Activated T-helper 9 cell treated with anti-CD3 and anti-CD28 coated beads, Interleukin-2, amount 50 U/mL, for 16 hours (primary cell): ENCODE measurements at places on chromosomes 11 and 22.

GRCh38 chr11:10309163-10310093 lies 4.6 kb downstream of the ADM start:
- DNase-seq, result no peak

GRCh38 chr11:18001191-18001590 lies 11.7 kb downstream of the SERGEF start:
- no peak for DNase-seq

GRCh38 chr11:90803831-90804230 lies 581.0 kb upstream of the CHORDC1 start:
- no peak for DNase-seq

- peak; percentile 53 for DNase-seq
These were observed 28.6 kb downstream of the PTPRJ start for GRCh38 chr11:48008951-48009270.

DNA sequence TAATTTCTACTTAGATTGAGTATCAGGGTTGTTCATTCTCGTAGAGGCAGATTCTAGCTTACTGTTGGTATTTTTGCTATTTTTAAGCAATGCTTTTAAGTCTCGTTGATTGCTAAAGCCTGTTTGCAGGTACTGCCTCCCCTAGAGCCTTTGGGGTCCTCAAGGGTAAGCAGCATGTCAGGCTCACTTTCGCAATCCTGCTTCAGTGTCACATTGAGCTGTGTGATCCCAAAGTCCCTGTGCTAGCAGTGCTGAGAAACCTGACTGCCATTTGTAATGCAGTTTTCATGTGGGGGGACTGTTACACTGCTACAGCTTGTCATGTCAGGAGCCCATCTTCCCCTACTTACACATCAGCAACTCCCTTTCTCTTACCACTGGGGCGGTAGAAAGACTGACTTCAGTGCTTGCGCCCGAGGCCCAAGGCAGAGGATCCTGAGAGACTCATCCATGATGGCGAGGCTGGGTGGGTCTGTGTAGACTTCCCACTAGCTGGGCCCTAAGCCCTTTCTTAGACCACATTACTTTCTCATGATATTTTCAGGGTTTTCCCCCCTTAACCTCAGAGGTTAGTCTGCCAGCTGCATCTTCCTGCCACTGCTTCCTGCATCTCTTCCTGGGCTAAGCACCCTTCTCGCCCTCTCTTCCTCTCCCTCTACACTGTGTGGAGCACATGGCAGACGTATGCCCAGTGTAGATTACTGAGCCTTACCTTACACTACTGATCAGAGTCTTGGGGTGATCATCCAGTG lies 40.8 kb upstream of the ST14 start:
- no peak for DNase-seq

- no peak for DNase-seq
These were observed 49.1 kb upstream of the CAPRIN1 start for GRCh38 chr11:34002420-34002819.

DNA sequence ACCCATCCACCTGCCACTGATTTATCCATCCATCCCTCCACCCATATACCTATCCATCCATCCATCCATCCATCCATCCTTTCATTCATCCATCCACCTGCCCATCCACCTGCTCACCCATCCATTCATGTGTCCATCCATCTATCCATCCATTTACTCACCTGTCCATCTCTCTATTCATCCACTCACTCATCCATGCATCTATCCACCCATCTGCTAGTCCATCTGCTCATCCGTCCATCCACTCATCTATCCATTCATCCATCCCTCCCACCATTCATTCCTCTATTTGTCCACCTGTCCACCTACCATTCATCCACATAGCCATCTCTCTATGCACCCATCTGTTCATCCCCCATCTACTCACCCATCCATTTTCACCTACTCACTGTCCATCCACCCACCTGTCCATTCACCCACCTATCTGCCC lies 48.6 kb upstream of the CCDC188 start:
- no peak for DNase-seq

- no peak for DNase-seq
These were observed 15.9 kb upstream of the GRAMD4 start for GRCh38 chr22:46604306-46604690.

DNA sequence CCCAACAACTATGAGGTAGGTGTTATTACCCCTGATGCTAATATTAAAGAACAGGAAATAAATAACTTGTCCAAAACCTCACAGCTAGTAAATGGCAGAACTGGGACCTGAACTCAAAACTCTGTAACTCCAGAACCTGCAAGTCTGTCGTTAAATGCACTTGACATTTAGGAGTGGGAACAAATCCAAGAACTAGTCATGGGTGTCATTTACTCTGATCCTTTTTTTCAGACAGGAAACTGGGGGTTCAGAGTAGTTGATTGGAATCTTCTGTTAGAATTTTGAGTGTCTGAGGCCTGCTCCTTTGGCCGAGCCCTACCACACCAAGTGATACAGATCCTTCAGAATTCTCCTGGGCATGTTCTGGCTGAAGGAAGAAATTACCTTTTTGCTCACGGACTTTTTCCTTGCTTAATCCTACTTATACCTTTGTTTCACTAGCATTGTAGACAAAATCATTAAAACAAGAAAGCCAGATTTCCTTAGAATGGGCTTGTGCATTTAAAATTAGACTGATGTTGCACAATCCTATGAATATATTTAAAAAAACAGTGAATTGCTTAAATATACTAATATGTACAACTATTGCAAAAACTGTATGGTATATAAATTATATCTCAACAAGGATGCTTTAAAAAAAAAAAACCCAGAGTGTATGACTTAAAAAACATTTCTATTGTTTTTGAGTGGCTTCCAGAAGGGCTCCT lies 1.4 kb upstream of the YAP1 start:
- no peak for DNase-seq

GRCh38 chr11:45659031-45659817 lies 6.2 kb downstream of the CHST1 start:
- no peak for DNase-seq

DNA sequence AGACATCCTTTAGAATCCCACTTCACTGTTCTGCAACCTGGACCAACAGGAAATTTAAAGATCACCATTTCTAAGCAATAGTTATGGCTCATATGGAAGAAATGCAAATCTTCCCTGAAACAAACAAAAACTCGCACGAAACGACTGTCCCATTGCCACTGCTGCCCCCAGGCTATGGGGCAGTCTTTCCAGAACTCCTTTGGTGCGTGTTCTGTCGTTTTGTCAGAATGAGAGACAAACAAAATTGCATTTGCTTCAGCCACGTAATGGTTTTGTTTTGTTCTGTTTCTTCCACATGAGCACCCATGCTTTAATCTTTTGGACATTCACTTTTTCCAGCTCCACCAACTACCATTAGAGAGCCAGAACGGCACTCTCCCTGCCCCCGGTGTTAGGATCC lies 10.8 kb upstream of the FBLN1 start:
- no peak for DNase-seq

GRCh38 chr22:21622919-21623647 lies 6.7 kb downstream of the YDJC start:
- DNase-seq, result no peak

DNA sequence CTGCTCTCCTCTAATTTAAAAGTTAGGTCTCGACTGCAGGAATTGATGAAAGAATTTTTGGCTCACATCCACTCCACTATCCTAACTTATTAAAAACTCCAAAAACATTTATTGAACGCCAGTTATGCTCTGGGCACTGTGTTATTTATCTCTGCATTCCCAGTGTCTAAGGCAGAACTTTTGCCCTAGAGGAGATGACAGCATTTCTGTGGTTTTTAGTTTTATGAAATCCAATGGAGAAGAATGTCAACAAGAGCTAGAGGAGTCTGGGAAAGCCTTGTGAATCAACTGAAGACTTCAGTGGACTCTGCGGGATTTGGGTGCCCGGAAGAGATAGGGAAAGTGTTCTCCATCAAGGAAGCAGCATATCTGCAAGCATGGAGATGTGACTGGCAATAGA lies 217.0 kb upstream of the PGR start:
- no peak for DNase-seq

DNA sequence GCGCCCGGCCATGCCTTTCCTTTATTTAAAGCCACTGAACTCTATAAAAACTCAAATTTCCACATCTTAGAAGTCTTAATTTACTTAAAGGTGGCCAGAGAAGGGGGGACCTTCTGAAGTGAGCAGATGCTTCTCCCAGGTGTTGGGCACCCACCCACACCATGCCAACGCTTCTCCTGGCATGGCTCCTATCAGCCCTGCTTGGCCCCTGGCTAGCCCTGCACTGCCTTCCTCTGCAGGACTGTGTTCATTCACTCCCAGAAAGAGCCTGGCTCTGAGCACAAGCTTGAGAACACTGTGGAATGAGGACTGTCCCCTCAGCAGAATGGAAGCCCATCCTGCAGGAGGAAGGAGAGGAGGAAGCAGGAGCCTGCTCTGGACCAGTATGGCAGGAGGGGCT lies 34.6 kb upstream of the ARFGAP3 start:
- no peak for DNase-seq

DNA sequence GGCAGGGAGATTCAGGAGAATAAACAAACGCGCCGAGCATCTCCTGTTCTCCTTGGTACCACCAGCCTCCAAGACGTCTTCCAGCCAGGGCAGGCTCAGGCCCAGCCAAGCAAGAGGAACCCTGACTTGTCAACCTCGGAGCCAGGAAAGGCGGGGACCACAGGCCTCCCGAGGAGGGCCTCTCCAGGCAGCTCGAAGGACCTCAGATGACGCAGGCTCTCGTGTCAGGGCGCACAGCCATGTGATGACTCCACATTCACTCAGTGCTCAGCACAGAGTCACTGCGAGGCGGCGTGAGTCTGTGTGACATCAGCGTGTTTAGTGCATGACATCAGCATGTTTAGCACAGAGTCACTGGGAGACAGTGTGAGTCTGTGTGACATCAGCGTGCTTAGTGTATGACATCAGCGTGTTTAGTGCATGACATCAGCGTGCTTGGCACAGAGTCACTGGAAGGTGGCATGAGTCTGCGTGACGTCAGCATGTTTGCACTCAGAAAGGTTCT lies 241.4 kb downstream of the BRD1 start:
- DNase-seq, result no peak

DNA sequence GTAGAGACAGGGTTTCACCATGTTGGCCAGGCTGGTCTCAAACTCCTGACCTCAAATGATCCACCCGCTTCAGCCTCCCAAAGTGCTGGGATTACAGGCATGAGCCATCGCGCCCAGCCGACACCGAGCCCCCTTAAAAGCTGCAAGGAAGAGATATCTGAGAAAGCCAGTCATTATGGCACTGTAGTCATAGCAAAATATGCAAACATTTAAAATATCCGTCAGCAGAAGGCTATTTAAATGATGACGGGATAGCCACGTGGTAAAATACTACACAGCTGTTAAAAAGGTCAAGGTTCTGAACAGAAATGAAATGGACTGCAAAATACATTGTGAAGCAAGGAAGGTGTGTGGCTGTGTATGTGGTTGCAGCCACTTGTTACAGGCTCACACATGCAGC lies 6.4 kb upstream of the CCDC88B start:
- no peak for DNase-seq

DNA sequence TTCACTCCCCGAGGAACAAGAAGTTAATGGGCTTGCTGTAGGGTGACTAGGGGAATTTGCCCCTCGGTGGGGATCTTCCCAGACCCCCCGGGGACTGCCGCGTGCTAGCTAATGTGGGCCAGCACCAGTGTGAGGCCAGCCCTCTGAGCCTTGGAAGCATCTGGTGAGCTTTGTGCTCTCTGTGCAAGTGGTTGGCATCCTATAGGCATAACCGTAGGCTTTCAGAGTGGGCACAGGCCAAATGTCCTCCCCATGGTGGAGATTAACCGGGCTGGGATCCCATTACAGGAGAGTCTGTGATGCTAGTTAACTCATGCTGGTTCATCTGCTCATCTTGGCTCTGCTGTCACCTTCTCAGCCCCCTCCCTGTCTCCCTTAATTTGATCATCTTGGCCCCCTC lies 125.7 kb downstream of the TRIM29 start:
- no peak for DNase-seq

- DNase-seq, result no peak
These were observed 33.0 kb downstream of the FAM168A start for GRCh38 chr11:73564903-73565302.

DNA sequence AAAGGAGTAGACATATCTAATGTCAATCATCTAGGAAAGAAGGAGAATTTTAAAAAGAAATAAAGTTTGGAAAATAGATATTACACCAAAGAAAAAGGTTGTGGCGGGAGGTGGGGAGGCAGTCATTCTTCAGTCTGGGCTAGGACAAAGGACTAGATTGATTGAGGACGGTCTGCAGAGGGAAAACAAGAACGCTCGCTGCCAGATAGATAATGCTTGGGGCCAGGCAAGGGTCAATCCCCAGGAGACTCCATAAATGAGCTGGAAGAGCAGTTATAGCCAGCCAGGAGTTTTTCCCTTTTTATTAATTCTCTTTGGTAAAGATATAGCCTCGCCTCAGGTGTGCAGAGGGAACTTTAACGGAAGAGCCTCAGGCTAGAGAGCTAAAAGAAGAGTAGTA lies 6.3 kb downstream of the TRPC6 start:
- DNase-seq, result no peak

DNA sequence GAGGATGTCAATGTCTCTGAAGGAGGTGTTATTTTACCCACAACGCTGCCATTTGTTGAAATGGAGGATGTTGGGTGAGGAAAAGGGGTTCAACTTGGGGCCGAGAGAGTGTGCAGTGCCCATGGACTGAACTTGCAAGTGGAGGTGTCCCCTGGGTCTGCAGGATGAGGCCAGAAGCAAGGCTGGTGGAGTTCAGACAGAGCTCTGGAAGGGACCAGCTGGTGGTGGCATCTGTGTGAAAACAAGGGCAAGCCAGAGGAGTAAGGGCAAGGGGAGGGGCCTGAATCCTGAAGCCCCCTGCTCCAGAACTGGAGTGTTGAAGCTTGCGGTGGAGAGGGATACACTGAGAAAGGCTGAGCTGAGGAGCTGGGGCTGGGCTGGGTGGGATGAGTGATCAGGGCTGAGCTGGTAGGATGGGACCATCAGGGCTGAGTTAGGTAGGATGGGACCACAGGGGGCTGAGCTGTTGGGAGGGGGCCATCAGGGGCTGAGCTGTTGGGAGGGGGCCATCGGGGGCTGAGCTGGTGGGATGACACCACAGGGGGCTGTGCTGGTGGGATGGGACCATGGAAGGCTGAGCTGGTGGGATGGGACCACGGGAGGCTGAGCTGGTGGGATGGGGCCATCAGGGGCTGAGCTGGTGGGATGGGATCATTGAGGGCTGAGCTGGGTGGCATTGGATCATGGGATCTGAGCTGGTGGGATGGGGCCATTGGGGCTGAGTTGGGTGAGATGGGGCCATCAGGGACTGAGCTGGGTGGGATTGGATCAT lies 13.4 kb upstream of the CTSD start:
- no peak for DNase-seq

GRCh38 chr11:78100676-78101472 lies 21.2 kb upstream of the NDUFC2 start:
- no peak for DNase-seq
